ENCODE measurements at places on chromosomes 2 and 18.

- DNase-seq: no peak
Measured at GRCh38 chr2:29900971-29901633, 20.3 kb downstream of the ALK start.

- no peak for DNase-seq
Measured at GRCh38 chr2:189570570-189571031, 10.0 kb downstream of the SLC40A1 start.

- DNase-seq: no peak
Measured at GRCh38 chr2:15325296-15325695, 235.8 kb downstream of the NBAS start.

- DNase-seq: no peak
Measured at GRCh38 chr2:43312755-43313641, 86.6 kb upstream of the ZFP36L2 start.

- peak; percentile 43 for DNase-seq
Measured at GRCh38 chr18:80109676-80110078, 615 bp downstream of the ADNP2 start.

DNA sequence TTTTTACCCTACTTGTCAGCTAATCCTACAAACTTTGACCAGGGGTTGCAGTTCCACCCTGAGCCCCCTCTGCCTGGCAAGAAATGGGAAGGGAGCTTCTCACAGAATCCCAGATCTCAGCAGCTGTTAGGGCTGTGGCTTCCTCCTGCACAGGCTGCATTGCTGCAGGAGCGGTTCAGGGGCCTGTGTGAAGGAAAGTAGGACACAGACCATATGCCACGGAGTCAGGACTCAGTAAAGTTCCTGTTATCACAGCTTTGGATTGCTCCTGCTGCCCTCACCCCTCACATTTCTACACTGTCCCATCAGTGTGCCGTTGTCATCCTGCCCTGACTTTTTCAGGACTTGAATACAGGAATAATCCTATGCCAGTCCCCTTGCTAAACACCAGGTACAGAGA lies 62.8 kb upstream of the SP3 start:
- no peak for DNase-seq

GRCh38 chr2:47639467-47639866 lies 143.5 kb upstream of the MSH6 start:
- DNase-seq: no peak

- no peak for DNase-seq
Measured at GRCh38 chr2:233287871-233288270, 19.7 kb upstream of the SAG start.

- no peak for DNase-seq
Measured at GRCh38 chr2:61114147-61114546, 47.8 kb upstream of the C2orf74 start.

DNA sequence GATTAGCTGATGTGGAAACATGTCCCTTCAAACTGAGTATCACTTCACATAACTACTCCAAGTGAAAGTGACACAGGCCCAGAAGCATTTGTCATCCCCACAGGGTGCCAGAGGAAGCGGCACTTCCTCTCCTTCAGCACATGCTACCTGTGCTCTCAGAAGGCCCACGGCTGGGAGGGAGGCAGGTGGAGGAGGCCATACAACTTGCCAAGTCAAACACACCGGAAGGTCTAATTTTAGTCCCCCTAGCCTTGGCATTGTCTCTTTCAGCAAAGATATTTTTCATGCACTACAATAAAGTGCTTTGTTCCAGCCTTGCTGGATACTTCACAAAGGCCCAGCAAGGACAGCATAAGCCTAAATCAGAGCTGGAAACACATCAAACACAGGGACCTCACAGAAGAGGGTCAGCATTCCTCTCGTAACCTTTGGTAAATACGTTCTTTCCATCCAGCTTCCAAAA lies 38.0 kb downstream of the VSNL1 start:
- no peak for DNase-seq

GRCh38 chr18:12485479-12486105 lies 77.9 kb downstream of the PRELID3A start:
- no peak for DNase-seq

GRCh38 chr2:236916181-236916580 lies 169.5 kb upstream of the COPS8 start:
- no peak for DNase-seq

- DNase-seq: no peak
Measured at GRCh38 chr2:150978053-150978452, 283.6 kb downstream of the RBM43 start.

- DNase-seq: no peak
Measured at GRCh38 chr2:2846332-2847208, 515.5 kb upstream of the MYT1L start.

GRCh38 chr18:1438458-1438910 lies 533.8 kb downstream of the ADCYAP1 start:
- no peak for DNase-seq

DNA sequence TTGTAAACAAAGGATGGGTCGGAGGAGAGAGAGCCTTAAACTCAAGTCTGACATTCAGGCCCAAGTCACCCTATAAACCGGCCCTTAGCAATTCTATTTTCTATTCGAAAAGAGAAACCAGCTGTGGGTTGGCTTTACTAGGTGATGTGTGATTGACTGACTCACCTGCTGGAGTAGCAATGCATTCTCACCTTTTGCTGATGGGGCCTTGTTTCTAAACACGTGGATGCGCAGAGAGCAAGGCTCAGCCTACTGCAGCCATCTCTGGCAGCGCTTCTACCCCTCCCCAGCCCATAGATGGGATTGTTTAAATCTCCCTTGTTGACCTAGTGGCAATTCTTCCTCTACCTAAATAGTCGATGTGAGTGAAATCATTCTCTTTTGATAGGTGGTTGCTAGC lies 138.5 kb downstream of the MEIS1 start:
- DNase-seq: no peak

DNA sequence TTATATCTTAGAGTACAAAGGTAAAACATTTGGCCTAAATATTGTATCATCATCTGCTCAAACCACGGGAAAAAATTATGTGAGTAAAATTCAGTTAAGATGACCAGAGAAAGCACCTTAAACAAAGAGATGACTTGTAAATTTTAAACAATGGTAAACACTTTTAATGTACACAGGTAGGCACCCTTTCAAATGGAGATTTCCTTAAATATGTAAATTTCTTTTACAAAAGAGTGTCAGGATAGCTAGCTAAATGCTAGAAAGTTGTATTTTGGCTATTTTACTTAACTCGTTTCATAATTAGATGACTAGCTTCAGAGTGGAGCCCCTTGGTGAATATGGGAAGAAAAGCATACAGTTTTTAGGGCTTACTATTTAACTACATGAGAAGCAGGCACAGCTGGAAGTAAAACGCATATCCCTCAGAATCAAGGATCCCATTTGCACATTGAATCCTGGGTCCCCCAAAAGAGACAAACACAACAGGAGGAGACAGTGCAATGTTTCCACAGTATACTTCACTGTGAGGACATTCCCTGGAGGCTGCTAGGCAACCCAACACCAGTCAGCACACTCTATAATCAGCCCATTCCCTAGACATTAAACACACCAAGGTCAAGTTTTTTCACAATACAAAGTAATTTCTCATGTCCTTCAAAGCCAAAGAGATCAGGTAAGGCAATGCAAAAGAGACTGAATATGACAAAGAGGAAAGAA lies 1154.4 kb downstream of the DPP10 start:
- no peak for DNase-seq

GRCh38 chr2:205858881-205859441 lies 176.7 kb downstream of the NRP2 start:
- DNase-seq: no peak

GRCh38 chr18:3179430-3180089 lies 40.2 kb downstream of the MYOM1 start:
- DNase-seq: no peak

GRCh38 chr2:188971432-188971861 lies 2.7 kb upstream of the COL3A1 start:
- DNase-seq: no peak

- no peak for DNase-seq
Measured at GRCh38 chr2:217890445-217890844, 112.3 kb downstream of the TNS1 start.

- no peak for DNase-seq
Measured at GRCh38 chr2:201827621-201828020, 21.3 kb downstream of the CDK15 start.

- no peak for DNase-seq
Measured at GRCh38 chr2:107569496-107569895, 257.2 kb upstream of the RGPD4 start.

- DNase-seq: no peak
Measured at GRCh38 chr18:9765501-9765900, 57.4 kb downstream of the RAB31 start.

DNA sequence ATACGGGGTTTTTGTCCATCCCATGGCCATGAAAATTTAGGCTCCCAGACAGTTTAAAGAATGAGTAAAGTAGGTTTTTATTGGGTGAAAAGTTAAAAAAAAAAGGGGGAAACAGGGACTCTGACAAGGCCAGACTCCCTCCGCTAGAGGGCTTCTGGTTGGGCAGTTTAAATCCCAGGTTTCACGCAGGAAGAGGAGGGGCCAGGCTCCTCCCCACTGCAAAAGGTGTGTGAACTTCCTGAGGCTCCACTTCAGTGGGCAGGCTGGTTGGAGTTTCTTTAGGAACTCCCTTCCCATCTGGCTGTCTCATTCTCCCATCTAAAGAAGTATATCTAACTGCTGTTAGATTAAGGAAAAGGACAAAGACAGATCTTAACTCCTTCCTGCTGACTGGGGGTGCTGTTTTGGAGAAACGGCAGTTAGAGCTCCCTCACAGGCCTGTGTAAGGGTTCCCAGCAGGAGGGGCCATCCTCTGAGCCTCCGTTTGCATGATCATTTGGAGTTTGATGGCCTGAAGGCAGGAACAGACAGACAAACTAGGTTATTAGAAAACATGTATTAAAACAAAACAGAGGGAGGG lies 1160.7 kb downstream of the CNTNAP5 start:
- DNase-seq: no peak

GRCh38 chr18:24319757-24320156 lies 77.9 kb downstream of the OSBPL1A start:
- no peak for DNase-seq

GRCh38 chr2:177165721-177166711 lies 46.6 kb upstream of the HNRNPA3 start:
- no peak for DNase-seq

- no peak for DNase-seq
Measured at GRCh38 chr2:135674453-135674852, 67.2 kb upstream of the UBXN4 start.

GRCh38 chr18:58447402-58448095 lies 181.3 kb downstream of the ALPK2 start:
- no peak for DNase-seq

- no peak for DNase-seq
Measured at GRCh38 chr2:28152585-28153280, 239.9 kb upstream of the FOSL2 start.

DNA sequence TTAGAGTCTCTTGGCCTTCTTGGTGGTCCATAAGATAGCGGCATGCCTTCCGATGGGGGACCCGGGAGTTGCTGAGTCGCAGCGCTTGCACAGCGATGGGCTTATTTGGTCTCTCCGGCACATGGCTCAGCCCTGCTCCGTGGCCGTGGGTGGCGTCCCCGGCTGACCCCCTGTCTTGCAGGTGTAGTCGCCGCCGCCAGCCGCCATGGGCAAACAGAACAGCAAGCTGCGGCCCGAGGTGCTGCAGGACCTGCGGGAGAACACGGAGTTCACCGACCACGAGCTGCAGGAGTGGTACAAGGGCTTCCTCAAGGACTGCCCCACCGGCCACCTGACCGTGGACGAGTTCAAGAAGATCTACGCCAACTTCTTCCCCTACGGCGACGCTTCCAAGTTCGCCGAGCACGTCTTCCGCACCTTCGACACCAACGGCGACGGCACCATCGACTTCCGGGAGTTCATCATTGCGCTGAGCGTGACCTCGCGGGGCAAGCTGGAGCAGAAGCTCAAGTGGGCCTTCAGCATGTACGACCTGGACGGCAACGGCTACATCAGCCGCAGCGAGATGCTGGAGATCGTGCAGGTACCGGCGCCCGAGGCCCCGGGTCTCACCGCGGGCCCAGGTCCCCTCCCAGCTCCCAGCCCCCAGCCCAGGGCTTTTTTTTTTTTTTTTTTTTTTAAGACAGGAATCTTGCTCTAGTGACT lies 28.4 kb downstream of the ODC1 start:
- no peak for DNase-seq

DNA sequence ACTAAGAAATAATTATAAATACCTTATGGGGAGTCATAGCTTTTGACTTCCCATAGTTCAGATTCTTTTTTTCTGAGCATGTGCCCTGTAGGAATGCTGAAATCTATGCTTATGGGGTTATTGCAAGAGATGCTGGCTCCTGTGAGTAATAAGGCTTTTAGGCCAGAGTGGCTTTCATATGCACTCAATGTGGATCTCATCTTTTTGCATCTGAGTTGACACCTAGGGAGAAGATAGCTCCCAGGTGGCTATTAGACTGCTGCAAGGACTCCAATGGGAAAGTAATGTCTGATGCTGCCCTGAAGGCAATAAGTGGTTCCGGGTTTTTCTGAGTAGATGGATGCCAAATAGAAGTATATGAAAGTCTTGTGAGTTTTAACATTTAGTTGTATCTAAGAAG lies 21.0 kb downstream of the DNAH6 start:
- no peak for DNase-seq

- no peak for DNase-seq
Measured at GRCh38 chr2:45794134-45794617, 142.7 kb downstream of the PRKCE start.

DNA sequence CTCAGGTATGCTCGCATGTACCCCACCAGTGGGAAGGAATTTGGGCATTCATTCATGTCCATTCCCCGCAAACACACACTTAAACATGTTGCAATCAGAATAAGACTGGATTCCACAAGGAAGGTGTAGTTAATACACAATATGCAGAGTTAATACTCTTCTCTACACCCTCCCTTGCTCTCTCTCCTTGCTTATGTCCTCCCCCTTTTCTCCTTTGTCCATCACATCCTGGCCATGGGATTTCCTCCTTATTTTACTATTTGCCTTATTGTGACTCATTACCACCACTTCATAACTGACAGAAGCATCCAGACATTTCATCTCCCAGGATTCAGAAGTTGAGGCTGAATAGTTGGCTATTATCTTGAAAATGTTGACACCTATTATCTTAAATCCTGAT lies 473.8 kb upstream of the SPHKAP start:
- no peak for DNase-seq

GRCh38 chr2:24342110-24342910 lies 18.0 kb downstream of the ITSN2 start:
- no peak for DNase-seq

- no peak for DNase-seq
Measured at GRCh38 chr2:28327581-28327955, 65.1 kb upstream of the FOSL2 start.

GRCh38 chr18:78352910-78353309 lies 626.7 kb upstream of the SALL3 start:
- DNase-seq: no peak

DNA sequence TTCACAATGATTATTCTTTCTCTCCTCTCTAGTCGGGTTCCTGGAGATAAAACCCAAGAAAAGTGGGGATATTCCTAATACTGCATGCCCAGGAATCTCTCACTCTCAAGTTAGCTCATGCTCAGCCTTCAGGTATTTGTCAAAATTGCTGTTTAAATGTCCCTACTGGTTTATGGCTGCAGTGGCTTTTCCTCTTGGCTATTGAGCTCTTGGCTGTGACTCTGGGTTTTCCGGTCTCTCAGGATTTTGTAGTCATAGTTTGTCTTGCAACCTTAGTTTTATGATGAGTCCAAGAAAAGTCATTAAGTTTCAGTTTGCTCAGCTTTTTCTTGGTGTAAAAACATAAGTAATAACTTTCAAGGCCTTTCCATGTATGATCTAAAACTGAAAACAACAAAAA lies 820.7 kb upstream of the HS6ST1 start:
- DNase-seq: no peak

GRCh38 chr2:20797096-20797495 lies 25.8 kb downstream of the LDAH start:
- no peak for DNase-seq

- DNase-seq: peak; percentile 84
Measured at GRCh38 chr2:86072271-86072858, 33.3 kb downstream of the POLR1A start.
